Stimulated activated CD4-positive, alpha-beta T cell treated with anti-CD3 and anti-CD28 coated beads, Interleukin-15, amount 100 ng/mL, for 1 hour (primary cell): ENCODE measurements at places on chromosomes 3 and 15.

- no peak for DNase-seq
Observed at GRCh38 chr15:22866079-22866478, 27.6 kb downstream of the NIPA2 start.

- DNase-seq: no peak
Observed at GRCh38 chr3:141076797-141077571, 25.8 kb downstream of the SPSB4 start.

DNA sequence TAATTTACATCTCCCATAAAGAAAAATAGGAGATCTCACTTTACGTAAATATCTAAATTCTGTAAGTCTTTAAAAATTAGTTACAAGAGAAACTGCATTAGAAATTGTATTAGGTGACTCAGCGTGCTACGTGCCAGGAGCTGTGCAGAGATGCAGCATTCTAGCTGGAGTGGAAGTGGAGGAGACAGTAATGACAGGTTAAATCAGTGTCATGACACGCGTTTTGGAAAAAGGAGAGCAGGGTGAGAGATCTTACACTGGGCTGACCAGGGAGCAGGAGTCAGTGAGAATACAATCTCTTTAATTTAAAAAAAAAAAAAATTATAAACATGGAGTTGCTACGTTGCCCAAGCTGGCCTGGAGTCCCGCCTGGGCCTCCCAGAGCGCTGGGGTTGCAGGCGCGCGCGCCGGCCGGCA lies 635 bp downstream of the TUBGCP5 start:
- DNase-seq: no peak

GRCh38 chr3:31022716-31023115 lies 128.3 kb upstream of the GADL1 start:
- no peak for DNase-seq

DNA sequence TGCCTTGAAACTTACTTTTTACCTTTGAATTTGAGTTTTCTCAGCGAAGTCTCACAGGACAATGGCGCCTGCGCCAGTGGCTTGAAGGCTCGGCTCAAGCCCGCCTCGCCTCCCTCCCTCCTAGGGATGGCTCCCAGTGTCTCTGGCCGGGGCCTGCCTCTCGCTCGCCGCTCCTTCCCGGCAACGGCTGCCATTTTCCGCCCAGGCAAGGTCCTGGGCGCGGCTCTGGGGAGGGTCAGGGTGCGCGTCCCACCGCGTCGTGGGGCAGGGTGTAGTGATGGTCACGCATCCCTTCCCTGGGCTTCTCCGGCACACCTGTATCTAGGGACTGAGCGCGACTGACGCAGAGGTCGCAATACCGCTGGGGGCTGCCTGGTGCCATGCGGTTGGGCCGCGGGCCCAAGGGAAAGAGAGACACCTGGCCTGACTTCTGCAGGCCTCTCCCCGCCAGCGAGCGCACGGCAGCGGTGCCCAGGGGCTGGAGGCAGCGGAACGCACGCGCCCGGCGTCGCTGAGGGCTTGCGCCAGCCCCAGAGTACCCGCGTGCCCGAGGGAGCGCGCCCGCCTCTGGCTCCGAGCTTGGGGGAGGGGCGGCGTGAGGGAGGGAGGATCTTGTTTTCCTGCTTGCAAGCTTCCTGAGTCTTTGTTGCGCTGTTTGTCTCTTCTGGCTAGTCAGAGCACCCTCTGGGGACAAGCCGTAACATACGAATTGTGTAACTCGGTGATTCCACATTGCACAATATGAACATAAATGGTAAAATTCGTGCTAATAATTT lies 20.7 kb upstream of the FEM1B start:
- DNase-seq: peak; percentile 58

DNA sequence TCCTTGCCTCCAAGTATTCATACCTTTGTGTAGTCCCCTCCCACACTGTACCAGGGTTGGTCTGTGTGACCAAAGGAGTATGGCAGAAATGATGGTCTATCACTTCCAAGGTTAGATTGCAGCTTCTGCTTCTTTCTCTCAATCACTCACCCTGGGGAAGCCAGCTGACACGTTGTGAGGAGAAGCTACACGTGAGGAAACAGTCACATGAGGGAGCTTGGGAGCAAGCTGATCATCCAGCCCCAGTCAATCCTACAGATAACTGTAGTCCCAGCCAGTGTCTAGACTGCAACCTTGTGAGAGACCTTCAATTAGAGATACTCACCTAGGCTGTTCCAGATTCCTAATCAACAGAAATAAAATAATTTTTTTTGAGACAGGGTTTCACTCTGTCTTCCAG lies 6.2 kb upstream of the ZNF774 start:
- no peak for DNase-seq

GRCh38 chr3:184016811-184017671 lies 643 bp downstream of the ABCC5 start:
- DNase-seq: peak; percentile 11

DNA sequence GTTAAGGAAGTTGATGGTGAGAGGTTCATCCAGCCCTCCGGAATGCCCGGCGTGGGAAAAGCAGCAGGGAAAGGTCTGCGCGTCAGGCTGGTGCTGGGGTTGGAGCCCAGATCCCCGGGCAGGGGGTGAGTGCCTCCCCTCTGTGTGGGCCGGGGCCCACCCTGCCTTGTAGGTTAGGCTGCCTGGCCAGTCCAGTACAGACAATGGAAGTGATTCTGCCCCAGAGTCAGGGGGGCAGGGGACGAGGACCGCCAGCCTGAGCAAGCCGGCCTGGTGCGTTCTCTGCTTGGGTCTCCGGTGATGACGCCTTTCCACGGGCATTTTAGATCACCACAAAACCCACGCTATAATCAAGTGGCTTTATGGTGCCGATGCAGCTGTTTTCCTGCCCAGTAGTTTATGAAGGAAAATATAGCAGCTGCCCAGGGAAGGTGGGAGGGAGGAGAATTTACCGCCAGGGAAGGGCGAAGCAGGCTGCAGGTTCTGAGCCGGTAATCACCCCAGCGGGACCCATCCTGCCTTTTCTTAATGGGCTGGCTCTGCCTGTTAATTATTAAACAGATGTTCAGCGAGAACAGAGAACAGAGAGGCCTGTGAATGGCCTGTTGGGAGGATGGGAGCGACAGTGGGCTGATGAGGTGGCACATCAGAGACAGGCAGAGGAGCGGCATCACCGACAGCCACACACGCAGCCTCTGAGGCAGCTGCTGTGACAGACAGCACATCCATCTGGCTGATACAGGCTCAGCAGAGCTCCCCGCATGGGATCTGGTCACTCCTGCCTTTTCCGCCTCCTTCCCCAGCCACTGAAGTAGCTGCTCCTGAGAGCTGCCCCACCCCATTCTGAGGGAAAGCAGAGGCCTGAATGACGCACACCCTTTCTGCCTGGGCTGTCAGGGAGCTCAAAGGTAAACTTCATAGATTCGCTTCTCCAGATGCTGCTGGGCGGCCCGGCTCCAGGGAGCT lies 35.2 kb downstream of the BDH1 start:
- no peak for DNase-seq

- no peak for DNase-seq
Observed at GRCh38 chr15:36666228-36666905, 86.9 kb downstream of the CDIN1 start.

DNA sequence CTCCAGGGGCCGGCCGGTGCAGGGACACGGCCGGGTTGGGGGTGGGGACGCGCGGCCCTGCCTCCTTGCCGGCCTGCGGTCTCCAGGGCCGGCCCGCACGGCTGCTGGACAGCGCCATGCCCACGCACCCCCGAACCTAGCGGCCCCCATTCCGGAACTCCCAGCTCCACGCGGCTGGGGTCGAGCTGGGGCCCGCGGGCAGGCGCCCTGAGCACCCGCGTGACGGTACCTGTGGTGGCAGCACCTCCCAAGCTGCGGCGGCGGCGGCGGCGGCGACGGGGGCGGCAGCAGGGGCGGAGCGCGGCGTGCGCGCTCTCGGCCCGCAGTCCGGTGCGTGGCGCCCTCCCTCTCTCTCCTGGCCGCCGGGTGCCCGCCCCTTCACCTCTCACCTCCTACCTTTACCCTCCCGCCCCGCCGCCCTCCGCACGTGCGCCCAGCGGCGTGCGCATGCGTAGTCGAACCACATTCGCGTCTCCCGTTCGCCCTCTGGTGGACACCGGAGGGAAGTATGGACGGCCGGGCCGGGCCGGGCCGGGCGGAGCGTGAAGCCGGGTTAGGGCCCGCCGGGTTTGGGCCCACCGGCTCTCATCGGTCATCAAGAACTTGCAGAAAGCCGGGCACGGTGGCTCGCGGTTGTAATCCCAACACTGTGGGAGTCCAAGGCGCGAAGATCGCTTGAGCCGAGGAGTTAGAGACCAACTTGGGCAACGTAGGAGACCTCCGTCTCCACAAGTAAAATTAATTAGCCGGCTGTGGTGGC lies at the start of gene SCAP:
SCAP (minus strand) TSS at position 372 of the 760 bp plus-strand sequence. CDS start 32,948 bp downstream, outside the sequence.
- peak; percentile 96 for DNase-seq

DNA sequence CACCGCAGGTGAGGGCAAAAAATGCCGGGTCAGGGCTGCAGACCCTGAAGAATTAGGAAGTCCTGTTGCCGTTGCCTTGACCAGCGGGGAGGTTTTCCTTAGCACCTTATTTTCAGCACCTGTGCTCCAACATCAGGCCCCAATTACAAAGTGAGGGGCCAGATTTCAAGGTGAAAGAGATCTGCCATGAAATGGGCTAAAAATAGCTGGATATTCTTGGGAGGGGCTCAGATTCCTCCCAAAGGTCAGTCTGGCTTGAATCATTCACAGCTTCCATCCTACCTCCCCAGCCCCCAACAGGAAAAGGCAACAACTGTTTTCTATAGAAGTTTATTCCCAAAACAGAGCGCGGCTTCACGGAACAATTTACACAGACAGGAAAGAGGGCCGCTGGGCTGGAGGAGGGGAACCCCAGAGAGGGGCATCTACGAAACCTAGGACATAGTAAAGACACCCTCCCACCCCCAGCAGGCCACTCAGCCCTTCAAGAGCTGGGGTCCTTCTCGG lies 941 bp upstream of the SLC26A6 start:
- DNase-seq: no peak

DNA sequence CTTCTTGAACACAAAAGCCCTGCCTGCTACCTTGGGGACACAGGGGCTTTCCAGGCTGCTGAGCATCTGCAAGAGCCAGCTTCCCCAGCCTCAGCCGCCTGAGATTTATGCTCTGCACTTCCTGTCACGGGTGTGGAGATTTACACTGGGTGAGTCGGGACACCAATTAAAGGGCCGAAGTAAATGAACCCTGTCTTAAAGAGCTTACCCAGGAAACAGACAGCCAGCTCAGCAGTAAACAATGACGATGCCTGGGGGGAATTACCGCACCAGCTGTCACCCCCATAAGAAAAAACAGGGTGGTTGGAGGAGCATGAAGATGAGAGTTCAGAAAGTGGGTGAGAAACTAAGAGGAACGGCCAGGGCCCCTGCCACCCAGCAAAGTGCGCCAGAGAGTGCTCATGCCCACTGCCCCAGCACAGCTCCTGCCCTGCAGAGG lies 37.5 kb upstream of the IQSEC1 start:
- no peak for DNase-seq

DNA sequence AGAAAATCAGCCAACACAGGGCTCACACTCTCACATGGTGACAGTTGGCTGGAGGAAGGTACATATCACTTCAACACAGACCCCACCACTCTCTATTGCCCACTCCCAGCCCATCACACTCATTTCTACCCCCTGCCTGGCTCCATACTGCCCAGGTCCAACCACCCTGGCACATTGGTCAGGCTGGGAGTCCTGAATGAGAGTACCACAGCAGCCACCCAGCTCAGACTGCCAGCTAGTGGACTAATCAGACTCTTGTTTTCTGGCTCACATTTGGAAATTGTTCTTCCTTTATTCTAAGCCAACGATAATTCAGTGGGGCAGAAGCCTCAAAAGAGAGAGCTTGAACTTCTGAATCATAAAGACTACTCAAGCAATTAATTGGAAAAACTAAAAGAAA lies 20.0 kb downstream of the MRPL46 start:
- DNase-seq: no peak

DNA sequence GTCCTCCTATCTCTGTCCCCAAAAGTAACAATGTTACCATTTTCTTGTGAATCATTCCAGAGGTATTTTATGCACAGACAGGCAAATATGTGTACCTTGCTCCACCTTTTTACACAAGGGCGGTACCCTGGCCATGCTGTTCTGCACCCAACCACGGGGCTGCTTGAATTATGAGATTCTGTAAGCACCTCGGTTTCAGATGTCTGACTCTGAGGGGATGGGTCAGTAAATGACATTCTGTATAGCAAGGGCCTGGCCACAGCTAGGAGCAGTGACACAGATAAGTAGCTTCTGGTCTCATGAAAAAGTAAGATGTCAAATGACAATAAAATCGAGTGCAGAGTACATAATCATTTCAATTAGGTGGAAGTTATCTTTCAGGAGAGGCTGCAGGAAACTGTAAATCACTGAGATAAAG lies 30.4 kb upstream of the FLNB start:
- DNase-seq: no peak

DNA sequence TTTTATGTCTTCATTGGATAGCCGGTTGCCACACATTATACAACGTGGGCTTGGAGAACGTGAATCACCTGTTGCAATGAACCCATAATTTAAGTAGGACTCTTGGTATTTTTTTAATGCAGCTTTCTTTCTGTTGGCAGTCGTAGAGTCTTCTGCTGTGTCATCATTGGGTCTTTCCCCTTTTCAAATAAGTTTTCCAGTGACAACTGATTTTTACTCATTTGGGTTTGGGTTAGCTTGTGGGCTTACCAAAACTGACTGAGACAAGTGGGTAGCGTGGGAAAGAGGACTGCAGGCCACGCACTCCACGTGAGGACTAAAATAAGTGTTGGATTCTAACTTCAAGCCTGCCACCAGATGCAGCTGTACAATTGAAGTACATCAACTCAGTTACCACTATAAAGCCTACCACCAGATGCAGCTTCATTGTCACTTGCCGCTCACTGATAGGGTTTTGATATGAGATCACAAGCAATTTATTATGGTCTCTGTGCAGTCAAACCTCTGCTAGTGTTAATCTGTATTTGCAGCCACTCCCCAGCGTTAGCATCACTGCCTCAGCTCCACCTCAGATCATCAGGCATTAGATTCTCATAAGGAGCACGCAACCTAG lies 6.4 kb upstream of the CAPN7 start:
- no peak for DNase-seq

- DNase-seq: no peak
Observed at GRCh38 chr3:14765060-14765400, 53.7 kb upstream of the FGD5 start.

DNA sequence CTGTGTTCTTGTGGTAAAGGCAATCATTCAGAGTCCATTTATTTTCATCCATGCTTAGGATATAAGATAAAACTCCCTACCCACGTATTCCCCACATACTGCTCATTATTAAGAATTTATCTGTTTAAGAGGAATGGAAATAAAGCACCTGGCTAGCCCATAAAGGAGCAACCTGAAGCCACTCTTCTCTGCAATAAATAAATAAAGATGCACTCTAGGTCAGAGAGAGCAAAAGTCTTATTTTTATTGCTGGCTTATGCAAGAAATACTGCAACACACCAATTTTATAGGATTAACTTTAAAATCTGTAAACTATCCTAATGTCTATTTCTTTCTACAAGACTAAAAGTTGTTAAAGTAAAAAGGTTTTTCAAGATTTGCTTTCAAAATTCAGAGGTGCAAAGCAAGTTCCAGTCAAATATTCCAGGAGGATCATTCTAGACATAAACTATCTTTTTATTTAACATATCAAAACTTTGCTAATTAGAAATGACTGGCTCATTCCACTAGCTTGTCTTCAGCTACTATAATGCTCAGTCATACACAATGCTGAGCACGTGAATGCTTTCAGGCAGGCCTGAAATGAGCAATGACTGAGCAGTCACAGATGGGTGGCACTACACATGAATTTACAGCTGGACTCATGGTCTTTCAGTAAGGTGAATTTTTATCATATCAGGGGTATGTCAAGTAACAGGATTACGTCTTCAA lies 7.1 kb downstream of the TJP1 start:
- DNase-seq: no peak

GRCh38 chr3:43503067-43503728 lies 118.6 kb downstream of the ANO10 start:
- no peak for DNase-seq

- no peak for DNase-seq
Observed at GRCh38 chr3:86711634-86712033, 279.3 kb downstream of the VGLL3 start.
